ENCODE measurements at places on chromosomes 3 and 15. TPM values are rescaled to one million over a fixed set of nuclear protein-coding genes. Genes with fewer than 3 reads are reported as not detected.

The THAP10 gene
- 0.87 TPM for total RNA-seq

GRCh38 chr15:67878712-67879206, 38.9 kb upstream of the RNU6-1 start:
- DNase-seq = no peak

- DNase-seq = no peak
Observed at GRCh38 chr15:73590263-73590662, 42.9 kb downstream of the NPTN start.

The CCDC14 gene
- total RNA-seq = 9.2 TPM

DNA sequence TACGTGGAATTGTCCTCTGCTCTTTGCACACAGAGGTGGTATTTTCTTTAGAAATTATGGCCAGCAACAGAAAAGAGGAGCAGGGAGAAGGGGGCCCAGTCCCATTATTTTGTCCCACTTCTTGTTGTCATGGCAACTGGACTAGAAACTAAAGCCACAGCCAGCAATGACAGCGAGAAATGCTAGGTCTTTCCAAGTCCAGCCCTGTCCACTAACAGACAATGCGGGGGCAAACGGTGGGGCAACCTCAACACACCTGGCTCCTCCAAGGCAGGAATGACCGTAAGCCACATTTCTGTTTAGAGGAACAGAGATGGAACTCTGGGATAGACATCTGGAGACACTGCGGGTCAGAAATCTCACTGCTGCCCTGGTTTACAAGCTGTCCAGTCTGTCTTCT, 107.3 kb downstream of the RFTN1 start:
- DNase-seq = no peak

The GOLGA6A gene
- not detected for total RNA-seq

GRCh38 chr3:151563305-151563704, 102.4 kb upstream of the IGSF10 start:
- no peak for DNase-seq

The CCR5 gene
- not detected for total RNA-seq

GRCh38 chr3:59542276-59542675, 492.5 kb upstream of the CFAP20DC start:
- DNase-seq = no peak

- peak; percentile 33 for DNase-seq
Observed at GRCh38 chr3:138327831-138328230, 1.8 kb downstream of the NME9 start.

The GRAMD2A gene
- under 0.01 TPM for total RNA-seq

- no peak for DNase-seq
Observed at GRCh38 chr3:41847679-41848078, 114.2 kb downstream of the ULK4 start.

- peak; percentile 63 for DNase-seq
Observed at GRCh38 chr15:40150163-40150925, 10.5 kb upstream of the BUB1B start.

- DNase-seq = no peak
Observed at GRCh38 chr3:46228260-46229242, 13.7 kb upstream of the CCR3 start.

- no peak for DNase-seq
Observed at GRCh38 chr3:4406746-4407568, 60.1 kb downstream of the SUMF1 start.

The RTP3 gene
- not detected for total RNA-seq

- no peak for DNase-seq
Observed at GRCh38 chr15:68646696-68647095, 67.9 kb downstream of the CORO2B start.

- DNase-seq = no peak
Observed at GRCh38 chr3:18066899-18067582, 324.6 kb upstream of the TBC1D5 start.

GRCh38 chr3:181521831-181522230, 189.9 kb upstream of the SOX2 start:
- no peak for DNase-seq

DNA sequence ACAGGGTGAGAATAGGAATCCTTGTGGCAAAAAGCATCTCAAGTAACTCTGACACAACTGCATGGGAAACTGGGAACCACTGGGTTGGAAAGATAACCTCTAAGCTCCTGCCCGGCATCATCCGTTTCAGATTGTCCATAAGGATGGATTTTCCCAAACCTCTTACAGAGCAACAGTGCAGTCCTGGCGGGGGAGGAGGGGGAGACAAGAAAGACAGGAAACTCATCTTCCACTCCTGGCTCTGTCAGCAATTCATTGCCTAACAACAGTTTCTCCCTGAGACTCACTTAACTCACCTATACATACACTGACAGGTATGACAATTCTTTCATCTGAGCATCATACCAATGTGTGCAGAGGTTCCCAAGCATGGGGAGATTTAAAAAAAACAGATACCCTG, 279.0 kb downstream of the RPLP1 start:
- no peak for DNase-seq

- no peak for DNase-seq
Observed at GRCh38 chr3:54897028-54897711, 30.7 kb downstream of the LRTM1 start.

GRCh38 chr3:186216900-186217819, 108.3 kb upstream of the ETV5 start:
- DNase-seq = no peak

GRCh38 chr15:80844011-80844732, 65.0 kb downstream of the CEMIP start:
- no peak for DNase-seq

GRCh38 chr3:37094636-37095035, 79.7 kb downstream of the LRRFIP2 start:
- no peak for DNase-seq

The LYZL4 gene
- total RNA-seq = not detected

The TRPM1 gene
- total RNA-seq = not detected

Measured in lung microvascular endothelial cell (primary cell).